ENCODE measurements at places on chromosomes 5 and 9.

- no peak for DNase-seq
These were observed 1425.8 kb upstream of the C9orf72 start for GRCh38 chr9:28999057-28999456.

- no peak for DNase-seq
These were observed 111.5 kb upstream of the TNC start for GRCh38 chr9:115229496-115229895.

DNA sequence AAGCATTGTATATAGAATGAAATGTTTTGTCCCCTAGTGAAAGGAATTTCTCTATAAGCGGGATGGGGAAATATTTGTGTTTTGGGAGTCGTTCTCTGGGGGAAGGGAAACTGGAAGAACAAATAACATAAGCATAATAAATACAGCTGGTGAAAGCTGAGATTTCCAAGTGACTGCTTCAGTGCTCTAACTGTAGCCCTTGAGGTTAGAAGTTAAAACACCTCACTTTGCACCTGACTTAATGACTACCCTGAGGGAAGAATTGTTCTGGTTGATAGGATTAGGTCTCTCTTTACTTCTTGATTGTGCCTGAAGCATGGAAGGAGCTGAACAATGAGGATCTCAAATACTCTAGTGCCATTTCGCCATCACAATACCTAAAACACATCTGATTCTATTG is 307.4 kb downstream of the MAN2A1 start:
- no peak for DNase-seq

DNA sequence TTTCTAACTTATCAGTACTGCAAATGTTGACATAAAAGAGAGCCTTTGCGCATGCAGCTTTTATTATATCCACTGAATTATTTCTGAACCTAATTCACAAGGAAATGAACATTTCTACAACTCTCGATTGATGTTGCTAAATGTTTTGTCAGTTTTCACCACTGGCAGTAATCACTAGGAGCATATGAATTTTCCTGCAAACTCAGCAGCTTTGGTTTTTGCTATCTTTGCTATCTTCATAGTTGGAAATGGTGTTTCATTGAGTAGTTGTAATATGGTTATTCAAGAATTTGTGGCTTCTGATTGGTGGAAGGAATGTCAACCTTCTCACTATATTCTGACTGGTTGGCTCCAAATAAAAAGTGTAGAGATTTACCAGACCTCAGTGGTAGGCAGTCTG is 8.9 kb upstream of the SHC3 start:
- no peak for DNase-seq

GRCh38 chr9:27427272-27427643 is 96.8 kb upstream of the IFNK start:
- DNase-seq: no peak

DNA sequence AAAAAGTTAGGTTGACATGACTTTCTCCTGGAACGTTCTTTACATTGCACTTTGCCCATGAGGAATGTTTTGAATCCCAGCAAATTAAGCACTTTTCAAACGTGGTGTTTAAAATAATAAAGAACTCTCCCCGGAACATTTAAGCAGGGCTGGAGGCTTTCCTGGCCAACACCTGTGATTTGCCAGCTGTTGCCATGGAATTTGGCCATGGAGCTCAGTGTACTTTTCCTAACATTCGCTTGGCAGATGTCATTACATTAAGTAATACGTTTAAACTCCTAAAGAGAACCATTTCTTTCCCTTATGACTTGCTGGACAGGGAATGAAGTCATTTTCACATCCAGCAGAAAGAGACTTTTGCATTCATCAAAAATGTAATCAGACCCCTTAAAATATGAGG is 146.1 kb downstream of the GAS1 start:
- DNase-seq: no peak

DNA sequence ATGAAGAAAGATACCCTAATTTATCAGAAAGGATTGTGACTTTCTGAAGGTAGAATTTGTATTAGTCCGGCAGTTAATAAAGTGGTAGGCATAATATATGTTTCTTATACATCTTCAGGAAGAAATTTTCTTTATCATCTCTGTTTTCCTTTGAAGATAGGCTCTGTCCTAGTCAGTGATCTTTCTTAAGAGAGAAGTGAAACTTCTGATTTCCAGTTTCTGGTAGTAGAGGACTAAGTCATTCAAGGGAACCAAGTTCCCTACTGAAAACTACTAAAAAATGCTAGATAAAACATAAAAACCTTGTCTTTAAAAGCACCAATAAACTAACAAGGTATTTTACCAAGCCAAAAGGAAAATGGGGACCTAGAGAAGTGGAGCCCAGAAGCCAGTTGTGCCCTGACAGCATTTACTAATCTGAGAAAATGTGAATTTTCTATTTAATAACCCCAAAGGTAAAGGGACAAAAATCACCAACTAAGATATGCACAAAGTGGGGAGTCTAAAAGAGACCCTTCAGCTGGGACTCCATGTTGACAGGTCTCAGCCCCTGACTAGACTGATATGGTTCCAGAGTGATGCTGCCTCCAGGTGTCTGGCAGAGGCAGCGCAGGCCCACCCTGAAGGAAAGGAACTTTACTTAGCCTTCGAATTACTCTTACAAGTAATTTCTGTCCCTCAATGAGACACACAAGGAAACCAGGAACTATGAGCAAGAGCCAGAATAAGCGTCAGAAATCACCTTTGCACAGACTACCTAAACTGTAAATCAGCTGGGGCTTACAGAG is 72.7 kb downstream of the FAM78A start:
- DNase-seq: no peak

GRCh38 chr9:374736-375135 is 160.1 kb downstream of the DOCK8 start:
- DNase-seq: no peak

- DNase-seq: no peak
These were observed 132.8 kb downstream of the MUSK start for GRCh38 chr9:110801426-110801825.

- DNase-seq: no peak
These were observed 403.0 kb downstream of the ZNF608 start for GRCh38 chr5:124343451-124343867.

- DNase-seq: no peak
These were observed 1.6 kb downstream of the WDR38 start for GRCh38 chr9:124854822-124855221.

DNA sequence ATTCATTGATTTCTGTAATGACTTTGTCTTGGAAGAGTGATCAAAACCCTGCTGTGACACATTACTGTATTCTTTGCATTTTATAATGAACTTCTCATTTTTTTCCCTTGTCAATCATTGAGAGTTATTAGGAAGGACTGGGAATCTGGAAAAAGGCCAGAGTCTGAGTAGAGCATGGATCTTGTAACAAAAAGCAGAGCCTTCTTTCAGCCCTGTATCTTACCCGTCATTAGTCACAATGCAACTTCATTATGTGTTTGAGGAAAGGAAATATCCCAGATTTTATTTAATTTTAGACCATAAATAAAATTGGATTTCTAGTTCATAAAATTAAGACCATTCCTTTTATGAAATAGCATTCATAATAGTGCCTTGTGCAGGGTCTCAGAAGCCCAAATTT is 131.4 kb downstream of the ARHGEF28 start:
- DNase-seq: no peak

- DNase-seq: no peak
These were observed 133.8 kb upstream of the SLC24A2 start for GRCh38 chr9:19922476-19923118.

DNA sequence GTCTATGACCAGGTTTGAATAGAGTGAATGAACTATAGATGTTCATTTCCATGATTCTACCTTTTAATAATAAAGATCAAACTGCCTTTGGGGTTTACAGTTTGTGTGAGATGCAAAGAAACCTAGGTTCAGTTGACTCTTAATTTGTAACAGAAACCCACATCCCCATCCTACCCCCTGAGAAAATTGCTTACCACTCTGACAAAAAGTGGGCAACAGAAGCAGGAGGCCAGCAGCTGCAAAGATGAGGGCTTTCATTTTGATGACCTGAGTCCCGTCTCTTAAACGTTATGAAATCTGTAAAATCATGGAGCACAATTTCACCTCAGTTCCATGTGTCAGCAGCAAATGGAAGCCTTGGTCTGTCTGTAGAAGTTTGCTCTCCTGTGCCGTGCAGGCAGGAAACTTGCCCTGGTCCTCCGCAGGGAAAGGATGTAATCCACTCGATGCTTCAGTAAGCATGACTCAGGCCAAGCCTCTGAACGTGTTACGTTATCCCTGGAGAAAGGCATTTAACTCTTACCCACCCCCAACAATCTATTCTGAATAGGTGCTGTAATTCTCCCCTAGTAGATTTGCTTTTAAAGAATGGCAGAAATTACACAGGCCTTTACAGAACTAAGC is at the start of gene F2RL2:
TSS of gene F2RL2 (minus strand) at position 431 of the 624 bp plus-strand sequence. CDS start at position 258, 173 bp downstream.
- no peak for DNase-seq

DNA sequence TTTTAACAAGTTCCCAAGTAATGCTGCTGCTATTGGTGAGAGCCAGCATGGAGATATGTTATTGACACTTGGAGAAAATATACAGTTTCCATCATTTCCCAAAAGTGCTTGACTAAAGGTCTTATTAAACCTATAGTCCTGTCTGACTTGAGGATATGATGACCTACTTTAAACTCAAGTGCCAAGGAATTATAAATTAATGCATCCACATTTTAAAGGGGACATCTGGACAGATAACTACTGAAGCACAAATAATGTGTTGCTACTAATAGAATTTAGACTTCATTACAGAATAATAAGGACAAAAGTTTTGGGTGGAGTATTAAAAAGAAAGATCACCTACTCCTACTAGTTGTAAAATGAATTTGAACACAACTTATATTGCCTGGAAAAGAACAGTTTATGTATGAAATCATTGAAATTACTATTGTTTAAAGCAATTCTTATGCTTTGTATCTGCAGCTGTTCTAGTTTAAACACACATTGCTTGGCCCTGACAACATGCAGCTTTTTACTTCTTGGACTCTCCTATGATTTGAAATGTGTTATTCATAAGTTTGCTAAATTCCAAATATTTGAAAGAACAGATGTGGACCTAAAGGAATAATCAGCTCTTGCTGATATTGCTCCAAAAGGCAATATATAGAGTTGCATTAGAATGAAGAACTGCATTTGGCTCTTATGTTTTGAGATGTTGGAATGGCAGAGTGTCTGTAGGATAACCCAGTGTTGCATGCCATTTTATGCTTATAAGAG is 73.4 kb downstream of the SGCD start:
- DNase-seq: no peak

GRCh38 chr5:78397831-78398230 is 37.4 kb downstream of the SCAMP1 start:
- no peak for DNase-seq

- DNase-seq: no peak
These were observed 183.4 kb downstream of the FBXO4 start for GRCh38 chr5:42108468-42108867.

DNA sequence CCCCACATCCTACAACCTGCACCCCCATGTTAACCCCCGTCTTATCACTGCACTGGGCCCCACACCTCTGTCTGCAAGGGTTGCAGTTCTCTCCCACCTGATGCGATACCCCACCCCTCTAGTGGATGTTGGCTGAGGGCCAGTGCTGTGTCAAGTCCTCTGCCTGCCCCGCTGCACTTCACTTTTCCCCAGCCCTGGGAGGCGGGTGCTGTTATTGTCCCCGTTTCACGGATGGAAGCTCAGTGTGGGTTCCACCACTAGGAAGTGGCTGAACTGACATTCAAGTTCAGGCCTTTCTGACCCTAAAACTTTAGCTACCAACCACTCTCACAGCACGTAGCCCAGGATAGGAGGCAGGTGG is 3.5 kb downstream of the SNCB start:
- no peak for DNase-seq

DNA sequence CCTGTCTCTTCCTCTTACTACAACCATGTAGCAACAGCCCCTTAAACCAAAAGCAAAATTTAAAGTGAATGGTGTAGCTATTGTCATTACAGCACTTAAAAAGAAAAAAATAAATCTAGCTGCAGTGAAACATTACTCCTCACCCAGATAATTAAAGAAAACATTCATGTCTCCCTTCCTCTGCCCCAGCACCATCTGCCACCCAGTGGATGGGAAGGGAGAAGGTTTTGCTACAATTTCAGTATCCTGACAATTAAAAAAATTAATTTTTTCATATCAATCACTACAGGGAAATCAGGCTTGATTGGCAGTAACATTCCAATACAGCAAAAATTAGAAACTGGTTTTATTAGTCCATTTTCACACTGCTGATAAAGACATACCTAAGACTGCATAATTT is 147.4 kb upstream of the PUM3 start:
- DNase-seq: no peak

GRCh38 chr5:28729067-28729466 is 1690.7 kb upstream of the CDH9 start:
- DNase-seq: no peak

DNA sequence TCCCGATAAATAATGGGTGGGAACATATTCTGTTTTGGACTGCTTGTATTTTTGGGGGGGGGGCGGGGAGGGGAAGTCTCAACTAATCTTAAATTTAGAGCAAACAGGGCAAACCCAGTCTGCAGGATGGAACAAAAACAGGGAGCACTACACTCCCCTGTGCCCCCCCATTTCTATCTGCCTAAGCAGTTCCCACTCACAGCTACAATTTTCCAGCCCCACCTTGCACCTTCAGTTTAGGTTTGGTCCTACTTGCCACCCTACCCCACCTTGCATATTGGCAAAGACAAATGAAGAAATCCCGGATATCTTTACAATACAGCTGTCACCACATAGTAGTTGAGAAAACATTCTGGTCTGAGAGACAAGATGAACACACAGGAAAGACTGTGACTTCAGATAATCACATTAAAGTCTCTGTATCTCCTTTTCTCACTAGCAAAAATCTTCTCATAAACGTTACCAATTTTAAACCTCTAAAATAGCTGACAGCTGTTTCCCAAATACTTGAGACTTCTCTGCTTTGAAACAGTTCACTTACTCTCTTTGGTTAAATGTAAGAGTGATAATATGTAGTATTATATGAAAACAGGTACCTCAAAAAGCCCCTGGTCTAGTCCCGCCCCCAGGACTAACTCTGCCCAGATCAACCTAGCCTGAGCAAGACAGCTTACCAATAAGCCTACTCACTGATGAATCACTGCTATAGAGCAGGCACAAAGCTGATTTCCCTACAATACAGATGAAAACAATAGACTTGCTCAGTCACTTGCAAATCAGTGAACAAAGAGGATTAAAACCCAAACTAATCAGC is 5.2 kb upstream of the RAPGEF6 start:
- peak; percentile 53 for DNase-seq

GRCh38 chr9:91360551-91361290 is 997 bp downstream of the AUH start:
- DNase-seq: no peak

DNA sequence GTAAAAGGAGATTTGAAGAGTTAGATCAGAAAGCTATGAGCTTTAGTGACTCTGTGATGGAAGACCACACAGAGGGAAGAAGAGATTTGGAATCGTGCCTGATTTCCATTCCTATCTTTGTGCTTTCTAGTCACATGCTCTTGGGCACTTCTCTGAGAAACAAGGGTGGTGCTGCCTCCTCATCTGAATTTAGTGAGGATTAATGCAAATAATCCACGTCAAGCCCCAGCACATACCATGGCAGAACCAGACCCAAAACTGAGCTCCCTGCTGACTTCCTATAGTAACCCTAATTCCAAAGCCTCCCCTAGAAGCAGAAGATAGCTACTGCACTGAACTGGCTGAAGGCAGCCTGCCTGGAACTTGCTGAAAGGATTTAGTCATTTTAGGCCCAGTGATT is 17.7 kb downstream of the SLC45A2 start:
- no peak for DNase-seq
